ENCODE measurements at places on chromosomes 3 and 15. TPM values are rescaled to one million over a fixed set of nuclear protein-coding genes. Genes with fewer than 3 reads are reported as not detected.

TAGLN3 gene
- total RNA-seq = not detected

CXCR6 gene
- under 0.01 TPM for total RNA-seq

PROK2 gene
- total RNA-seq = not detected

GRAMD1C gene
- 2.2 TPM for total RNA-seq

STAB1 gene
- under 0.01 TPM for total RNA-seq

LMAN1L gene
- total RNA-seq = not detected

LIPH gene
- under 0.01 TPM for total RNA-seq

WDR49 gene
- 0.32 TPM for total RNA-seq

OCA2 gene
- under 0.01 TPM for total RNA-seq

INSYN1 gene
- under 0.01 TPM for total RNA-seq

VGLL3 gene
- 223 TPM for total RNA-seq

NR2F2 gene
- 73.1 TPM for total RNA-seq

FURIN gene
- 38.4 TPM for total RNA-seq

SENP5 gene
- total RNA-seq = 63.9 TPM

UROC1 gene
- total RNA-seq = under 0.01 TPM

B3GALNT1 gene
- total RNA-seq = 17.7 TPM

MINAR1 gene
- 2.3 TPM for total RNA-seq

ALDH1A2 gene
- total RNA-seq = 2.9 TPM

CPNE4 gene
- not detected for total RNA-seq

ZNF80 gene
- total RNA-seq = not detected

NR1I2 gene
- total RNA-seq = under 0.01 TPM

CCR8 gene
- total RNA-seq = not detected

ITIH1 gene
- not detected for total RNA-seq

TRPM1 gene
- total RNA-seq = under 0.01 TPM

KBTBD13 gene
- total RNA-seq = not detected

SPSB4 gene
- total RNA-seq = not detected

IQCH gene
- 2.6 TPM for total RNA-seq

CYP8B1 gene
- total RNA-seq = not detected

CADM2 gene
- total RNA-seq = 0.32 TPM

CNOT10 gene
- total RNA-seq = 28.7 TPM

CTXN2 gene
- not detected for total RNA-seq

DAZL gene
- total RNA-seq = not detected

NEK10 gene
- total RNA-seq = 1.9 TPM

CCR9 gene
- total RNA-seq = not detected

REC114 gene
- not detected for total RNA-seq

SLC28A1 gene
- not detected for total RNA-seq

CASR gene
- total RNA-seq = not detected

PLSCR5 gene
- total RNA-seq = not detected

LSAMP gene
- total RNA-seq = 0.64 TPM

SLC22A14 gene
- total RNA-seq = 0.86 TPM

HRH1 gene
- 26.8 TPM for total RNA-seq

TMCO5A gene
- total RNA-seq = not detected

DISP2 gene
- total RNA-seq = under 0.01 TPM

DNAH12 gene
- under 0.01 TPM for total RNA-seq

BLM gene
- total RNA-seq = 4.8 TPM

CATSPER2 gene
- 0.86 TPM for total RNA-seq

SLC15A2 gene
- under 0.01 TPM for total RNA-seq

GP9 gene
- not detected for total RNA-seq

LRRC2 gene
- 5.2 TPM for total RNA-seq

KCNAB1 gene
- not detected for total RNA-seq

AP3B2 gene
- total RNA-seq = 0.64 TPM

POLQ gene
- 6.4 TPM for total RNA-seq

SMCO1 gene
- total RNA-seq = under 0.01 TPM

BTLA gene
- total RNA-seq = not detected

ZBTB11 gene
- 20.9 TPM for total RNA-seq

GOLGA8J gene
- not detected for total RNA-seq

TRAT1 gene
- not detected for total RNA-seq

FETUB gene
- not detected for total RNA-seq

CYP1A2 gene
- not detected for total RNA-seq
